Stimulated activated CD4-positive, alpha-beta T cell treated with anti-CD3 and anti-CD28 coated beads, TNF-alpha, amount 100 ng/mL, for 1 hour (primary cell): ENCODE measurements at places on chromosomes 4 and X.

DNA sequence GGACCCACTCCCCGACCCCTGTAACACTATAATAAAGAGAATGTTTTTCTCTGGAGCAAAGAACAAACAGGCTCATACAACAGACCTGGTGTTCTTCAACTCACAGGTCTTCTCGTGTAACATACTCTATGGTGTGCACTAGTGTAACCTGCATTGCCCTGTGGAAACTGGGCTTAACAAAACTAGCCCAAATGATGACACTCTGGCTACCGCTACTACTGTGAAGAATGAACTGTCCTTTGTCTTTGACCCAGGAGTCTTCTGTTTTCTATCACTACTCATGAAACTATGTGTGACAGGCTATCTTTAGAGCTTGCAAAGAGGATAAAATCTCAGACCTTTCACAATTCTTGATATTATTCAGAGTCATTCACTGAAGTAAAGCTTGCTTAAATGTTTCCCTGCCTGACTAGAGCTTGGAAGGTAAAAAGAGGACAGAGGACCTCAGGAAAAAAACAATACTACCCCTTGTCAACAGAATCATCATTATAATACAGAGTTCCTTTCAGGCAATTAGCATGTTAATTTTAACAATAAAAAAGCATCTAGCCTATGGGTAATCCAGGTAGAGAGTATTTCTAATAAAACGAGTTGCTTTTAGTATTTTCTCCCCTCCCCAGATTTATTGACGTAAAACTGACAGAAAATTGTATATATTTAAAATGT is 59.2 kb downstream of the FSTL5 start:
- no peak for DNase-seq

DNA sequence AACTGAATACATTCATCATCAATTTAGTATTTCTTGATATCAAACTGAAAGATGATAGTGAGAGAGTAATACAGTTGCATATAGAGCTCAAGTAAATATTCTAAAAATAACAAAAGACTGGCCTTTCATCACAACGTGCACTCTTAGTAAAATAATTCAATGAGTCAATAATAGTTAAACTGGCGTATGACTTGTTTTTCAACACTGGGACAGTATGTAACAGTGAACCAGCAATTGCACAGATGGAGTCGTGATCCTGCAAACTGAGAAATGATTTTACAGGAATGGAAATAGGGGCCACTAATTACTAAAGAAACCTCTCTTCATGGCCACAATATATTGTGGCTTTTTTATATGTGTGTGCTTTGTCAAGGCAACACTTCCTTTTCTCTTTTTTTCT is 137.4 kb downstream of the SLC4A4 start:
- DNase-seq = no peak

DNA sequence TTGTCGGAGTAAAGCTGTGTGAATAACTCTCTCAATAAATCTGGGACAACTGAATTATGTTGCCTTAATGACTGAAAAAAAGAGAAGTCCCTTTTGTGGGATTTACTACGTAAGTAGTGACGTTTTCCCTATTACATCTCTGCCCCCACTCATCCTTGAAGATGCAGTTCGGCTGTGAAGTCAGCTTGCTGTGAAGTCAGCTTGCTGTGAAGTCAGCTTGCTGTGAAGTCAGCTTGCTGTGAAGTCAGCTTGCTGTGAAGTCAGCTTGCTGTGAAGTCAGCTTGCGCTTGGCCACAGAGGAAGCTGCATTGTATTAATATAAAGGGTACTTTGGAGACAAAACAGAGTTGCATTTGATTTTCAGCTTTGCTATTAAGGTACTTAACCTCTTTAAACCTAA is 8.0 kb upstream of the VAMP7 start:
- DNase-seq = no peak

GRCh38 chr4:171308661-171309060 is 504.5 kb upstream of the GALNTL6 start:
- DNase-seq = no peak

GRCh38 chr4:105923497-105924238 is 28.4 kb downstream of the NPNT start:
- no peak for DNase-seq

- DNase-seq = no peak
Observed at GRCh38 chrX:47501226-47502074, 18.4 kb upstream of the ZNF41 start.

- no peak for DNase-seq
Observed at GRCh38 chr4:52968691-52969090, 106.6 kb downstream of the RASL11B start.

DNA sequence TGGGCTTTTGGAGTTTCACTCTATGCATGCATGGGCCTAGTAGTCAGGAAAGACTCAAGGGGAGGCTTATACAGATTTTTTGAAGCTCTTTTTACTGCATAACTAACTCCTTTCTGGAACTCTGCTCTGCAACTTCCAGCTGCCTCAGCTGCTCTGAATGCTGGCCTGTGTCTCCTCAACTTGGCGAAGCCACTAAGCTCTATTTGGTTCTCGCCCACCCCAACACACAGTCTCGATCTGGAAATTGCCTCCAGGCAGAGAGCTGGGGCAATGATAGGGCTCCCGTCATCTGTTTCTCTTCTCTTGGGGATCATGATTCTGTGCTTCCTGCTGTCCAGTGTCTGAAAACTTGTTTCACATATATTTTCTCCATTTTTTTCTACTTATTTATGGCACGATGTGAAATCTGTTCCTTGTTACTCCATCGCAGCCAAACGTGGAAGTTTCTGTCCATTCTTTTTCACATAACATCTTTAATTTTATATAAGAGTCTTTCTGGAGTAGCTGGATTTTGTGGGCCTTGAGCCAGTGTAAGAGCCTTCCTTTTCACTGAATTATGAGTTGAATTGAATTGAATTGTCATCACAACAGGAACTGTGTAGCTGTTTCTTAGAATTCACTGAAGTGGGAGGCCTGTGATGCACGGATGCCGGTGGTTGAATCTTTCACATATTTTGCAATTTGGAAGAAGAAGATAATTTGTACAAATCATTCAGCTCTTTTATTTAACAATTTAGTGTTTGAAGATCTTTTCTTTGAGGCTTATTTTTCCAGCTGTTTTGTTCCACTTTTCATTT is 9.0 kb downstream of the ZNF275 start:
- no peak for DNase-seq

DNA sequence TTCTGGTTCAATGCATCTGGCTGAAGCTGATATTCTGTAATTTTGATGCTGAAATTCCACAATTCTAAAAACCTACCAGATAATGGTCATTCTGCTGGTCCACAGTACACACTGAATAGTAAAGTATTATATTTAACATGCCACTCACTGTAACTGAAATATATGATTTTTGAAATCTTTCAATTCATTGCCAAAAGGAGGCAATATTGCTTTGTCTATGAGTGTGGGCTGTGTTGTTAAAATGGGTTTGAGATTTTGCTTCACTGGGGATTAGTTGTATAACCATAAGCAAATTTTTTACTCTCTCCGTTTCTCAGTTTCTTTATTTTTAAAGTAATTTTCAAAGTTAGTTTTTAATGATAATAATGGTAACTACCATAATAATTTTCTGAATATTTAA is 1404.1 kb upstream of the IGFBP7 start:
- DNase-seq = no peak

DNA sequence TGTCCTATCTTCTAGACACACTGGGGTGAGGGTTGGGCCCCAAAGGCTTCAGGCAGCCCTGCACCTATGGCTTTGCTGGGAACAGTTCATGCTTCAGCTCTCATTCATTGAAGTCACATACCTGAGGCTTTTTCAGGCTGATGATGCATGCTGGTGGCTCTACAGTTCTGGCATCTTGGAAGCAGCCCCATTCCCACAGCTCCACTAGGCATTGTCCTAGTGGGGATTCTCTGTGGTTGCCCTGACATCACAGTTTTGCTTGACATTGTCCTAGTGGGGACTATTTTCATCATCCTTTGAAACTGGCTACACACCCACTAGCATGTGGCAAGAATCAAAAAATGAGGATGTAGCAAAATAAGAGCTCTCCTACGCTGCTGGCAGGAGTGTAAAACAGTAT is 37.7 kb upstream of the C4orf17 start:
- no peak for DNase-seq

DNA sequence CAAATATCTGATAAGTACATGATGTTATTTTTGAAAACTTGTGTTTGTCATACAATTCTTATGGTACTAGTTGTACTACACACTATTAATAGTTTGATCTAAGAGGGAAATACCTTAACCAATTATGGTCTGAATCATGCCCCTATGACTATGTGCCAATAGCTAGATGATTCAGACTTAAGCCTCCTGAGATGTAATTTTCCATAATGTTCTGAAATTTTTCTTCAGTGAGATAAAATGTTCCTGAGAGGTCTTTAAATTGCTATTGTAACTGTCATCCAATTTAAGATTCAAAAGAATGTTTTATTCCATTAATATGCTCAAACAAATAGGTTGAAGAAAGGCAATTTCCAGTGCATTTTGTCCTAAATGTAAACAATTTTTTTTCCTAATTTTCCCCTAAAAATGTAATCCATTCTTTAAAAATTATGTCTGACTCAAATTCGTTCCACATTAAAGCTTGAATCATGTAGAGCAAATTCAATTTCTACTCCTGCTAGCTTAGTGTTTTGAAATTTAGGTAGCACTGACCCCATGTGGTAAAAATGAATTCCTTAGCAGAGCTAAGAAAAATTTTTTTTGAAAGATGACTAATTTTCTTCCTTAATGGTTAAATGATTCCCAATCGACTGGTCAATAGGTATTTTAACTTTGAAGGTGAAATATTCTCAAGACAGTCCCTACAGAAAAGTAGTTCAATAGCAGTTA is 49.1 kb downstream of the APOOL start:
- no peak for DNase-seq

DNA sequence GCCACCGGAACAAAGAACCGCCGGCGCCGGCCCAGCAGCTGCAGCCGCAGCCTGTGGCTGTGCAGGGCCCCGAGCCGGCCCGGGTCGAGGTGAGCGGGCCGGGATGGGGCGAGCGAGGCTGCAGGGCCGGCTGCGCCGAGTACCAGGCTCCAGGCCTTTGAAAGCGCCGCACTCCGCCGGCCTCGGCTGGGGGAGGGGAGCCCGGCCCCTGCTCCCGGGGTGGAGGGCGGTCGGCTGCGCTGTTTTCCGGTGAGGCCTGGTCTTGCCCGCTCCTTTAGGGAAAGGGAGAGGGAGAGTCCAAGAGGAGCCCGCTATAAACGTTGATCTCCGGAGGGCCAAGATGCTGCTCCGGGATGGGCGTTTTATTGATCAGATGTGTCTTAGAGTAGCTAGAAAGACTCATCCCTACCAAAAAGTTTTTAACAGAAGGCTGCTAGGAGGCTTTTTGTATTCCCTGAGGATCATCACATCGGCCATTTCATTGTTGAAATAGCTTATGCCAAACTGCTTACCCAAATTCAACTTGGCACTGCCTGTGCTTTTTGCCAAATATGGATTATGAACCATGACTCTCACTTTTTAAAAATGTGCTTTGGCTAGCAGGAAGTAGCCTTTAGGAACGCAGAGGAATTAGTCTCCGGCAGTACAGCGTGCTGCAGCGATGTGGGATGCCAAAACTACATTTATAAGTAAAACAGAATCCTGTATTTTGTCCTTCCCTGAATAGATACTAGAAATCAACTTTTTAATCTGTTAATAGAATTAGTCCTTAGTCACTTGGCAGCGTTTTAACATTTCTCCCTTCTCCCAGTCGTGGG is 760 bp downstream of the TMEM165 start:
- no peak for DNase-seq

GRCh38 chr4:1340861-1341260 is 6.1 kb upstream of the UVSSA start:
- no peak for DNase-seq

- DNase-seq = no peak
Observed at GRCh38 chrX:133921764-133922389, 63.5 kb downstream of the GPC3 start.

DNA sequence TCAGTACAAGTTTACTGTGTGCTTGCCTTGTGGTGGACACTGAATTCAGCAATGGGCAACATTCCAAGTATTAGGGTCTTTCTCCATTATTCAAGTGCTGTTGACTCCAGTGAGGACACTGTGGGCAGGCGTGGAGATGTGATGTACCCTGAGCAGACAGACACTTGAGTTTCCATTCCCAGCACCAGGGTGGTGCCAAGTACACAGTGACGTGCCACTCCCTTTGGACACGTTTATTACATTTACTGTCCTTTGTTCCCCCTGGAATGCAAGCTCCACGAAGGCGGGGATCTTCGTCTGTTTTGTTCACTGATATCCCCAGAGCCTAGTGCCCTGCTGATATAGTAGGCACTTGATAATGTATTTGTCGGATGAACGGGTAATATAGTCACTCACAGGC is 130.6 kb upstream of the STX18 start:
- DNase-seq = no peak

DNA sequence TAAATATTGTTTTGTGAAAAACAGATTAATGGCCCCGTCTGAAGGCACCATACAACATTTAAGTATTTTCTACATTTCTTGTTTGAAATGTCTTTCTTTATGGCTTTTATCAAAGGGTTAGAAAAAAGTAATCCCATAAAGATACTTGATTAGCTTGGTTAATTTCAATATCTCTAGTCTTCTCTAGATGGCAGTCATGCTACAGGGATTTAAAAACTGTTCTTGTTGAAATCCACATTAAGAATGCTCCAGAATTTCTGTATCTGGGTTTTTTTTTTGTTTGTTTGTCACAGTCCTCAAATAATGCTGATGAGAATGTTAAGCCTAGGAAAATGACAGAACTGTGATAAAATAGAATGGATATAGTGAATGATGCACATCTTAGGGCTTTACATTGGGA is 109.0 kb upstream of the AADAT start:
- DNase-seq = no peak

DNA sequence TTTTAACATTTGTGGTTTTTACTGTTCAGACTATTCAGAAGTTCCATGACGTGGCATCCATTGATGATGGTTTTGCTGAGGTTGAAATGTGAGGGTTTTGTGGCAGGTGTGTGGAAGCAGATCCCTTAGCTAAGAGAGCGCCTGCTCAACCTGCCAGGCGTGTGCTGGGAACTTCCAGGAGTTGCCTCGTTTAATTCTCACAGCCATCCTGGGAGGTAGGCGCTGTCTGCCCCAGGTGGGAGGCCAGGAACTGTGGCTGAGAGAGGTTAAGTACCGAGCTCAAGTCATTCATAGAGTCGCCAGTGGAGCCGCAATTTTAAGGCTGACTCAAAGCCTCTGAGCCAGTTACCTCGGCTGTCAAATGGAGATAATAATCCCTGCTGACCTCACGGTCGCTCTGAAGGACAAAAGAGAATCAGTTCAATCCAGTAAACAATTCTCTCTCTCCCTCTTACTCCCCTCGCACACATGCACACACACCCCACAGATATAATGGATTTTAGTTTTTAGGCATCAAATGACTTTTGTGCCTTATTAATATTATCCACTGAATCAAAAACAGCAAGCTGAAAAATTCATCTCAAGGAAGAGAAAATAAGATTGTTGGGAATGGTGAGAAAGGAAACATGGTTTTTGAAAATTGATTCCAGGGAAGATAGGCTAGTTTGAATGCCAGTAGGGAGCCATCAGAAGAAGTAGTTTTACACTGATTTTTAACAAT is 171.3 kb downstream of the PTTG2 start:
- DNase-seq = peak; percentile 36

- no peak for DNase-seq
Observed at GRCh38 chr4:184328022-184328736, 110.5 kb upstream of the ENPP6 start.

GRCh38 chr4:656436-657337 is 17.4 kb downstream of the ATP5ME start:
- DNase-seq = no peak

- no peak for DNase-seq
Observed at GRCh38 chr4:119726505-119726904, 97.9 kb upstream of the PDE5A start.
